ENCODE measurements at places on chromosomes 11 and 22.

DNA sequence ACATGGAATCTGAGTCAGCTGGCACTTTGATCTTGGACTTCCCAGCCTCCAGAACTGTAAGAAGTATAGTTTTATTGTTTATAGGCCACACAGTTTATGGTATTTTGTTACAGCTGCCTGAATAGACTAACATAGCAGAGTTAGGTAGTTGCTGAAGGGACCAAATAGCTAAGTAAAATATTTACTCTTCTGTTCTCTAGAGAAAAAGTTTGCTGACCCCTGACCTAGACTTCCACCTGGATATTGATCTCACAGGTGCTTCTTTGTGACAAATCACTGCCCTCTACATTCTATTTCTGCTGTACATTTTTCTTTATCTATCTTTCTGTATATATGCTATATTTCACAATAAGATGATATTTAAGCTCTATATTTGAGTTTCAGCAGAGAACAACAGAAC is 212.5 kb downstream of the CSNK2A3 start:
- no peaks in the 10 kb centered on the region for H3K4me1 ChIP-seq
- no peaks in the 10 kb centered on the region for H3K27me3 ChIP-seq
- H3K36me3 ChIP-seq: no peaks in the 10 kb centered on the region
- no peak for DNase-seq
- no peak overlapping the region for H3K4me3 ChIP-seq

DNA sequence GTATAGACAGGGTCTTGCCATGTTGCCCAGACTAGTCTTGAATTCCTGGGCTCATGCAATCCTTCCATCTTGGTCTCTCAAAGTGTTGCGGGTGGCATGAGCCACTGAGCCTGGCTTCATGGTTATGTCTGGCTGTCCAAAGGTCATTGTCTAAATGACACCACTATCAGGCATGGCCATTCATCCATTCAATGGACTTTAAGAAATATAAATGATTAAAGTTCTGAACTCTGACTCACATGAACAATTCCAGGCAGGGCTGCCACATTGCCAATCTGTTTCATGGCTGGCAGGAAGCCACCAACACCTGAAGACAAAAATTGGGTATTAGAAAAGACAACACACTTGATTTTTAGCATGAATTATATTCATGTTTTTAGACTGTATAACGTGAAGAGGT is 4.1 kb downstream of the RTCB start:
- peak overlapping the region; percentile 65 for H3K27ac ChIP-seq
- no peaks in the 10 kb centered on the region for H3K27me3 ChIP-seq
- H3K36me3 ChIP-seq: peaks cover 21% of the 10 kb centered on the region
- no peak for DNase-seq

- no peaks in the 10 kb centered on the region for H3K27me3 ChIP-seq
- H3K27ac ChIP-seq: no peak overlapping the region
- H3K4me1 ChIP-seq: peaks cover 7% of the 10 kb centered on the region
- H3K36me3 ChIP-seq: peaks cover 3% of the 10 kb centered on the region
Measured at GRCh38 chr11:113991170-113991569, 16.3 kb downstream of the HTR3A start.

DNA sequence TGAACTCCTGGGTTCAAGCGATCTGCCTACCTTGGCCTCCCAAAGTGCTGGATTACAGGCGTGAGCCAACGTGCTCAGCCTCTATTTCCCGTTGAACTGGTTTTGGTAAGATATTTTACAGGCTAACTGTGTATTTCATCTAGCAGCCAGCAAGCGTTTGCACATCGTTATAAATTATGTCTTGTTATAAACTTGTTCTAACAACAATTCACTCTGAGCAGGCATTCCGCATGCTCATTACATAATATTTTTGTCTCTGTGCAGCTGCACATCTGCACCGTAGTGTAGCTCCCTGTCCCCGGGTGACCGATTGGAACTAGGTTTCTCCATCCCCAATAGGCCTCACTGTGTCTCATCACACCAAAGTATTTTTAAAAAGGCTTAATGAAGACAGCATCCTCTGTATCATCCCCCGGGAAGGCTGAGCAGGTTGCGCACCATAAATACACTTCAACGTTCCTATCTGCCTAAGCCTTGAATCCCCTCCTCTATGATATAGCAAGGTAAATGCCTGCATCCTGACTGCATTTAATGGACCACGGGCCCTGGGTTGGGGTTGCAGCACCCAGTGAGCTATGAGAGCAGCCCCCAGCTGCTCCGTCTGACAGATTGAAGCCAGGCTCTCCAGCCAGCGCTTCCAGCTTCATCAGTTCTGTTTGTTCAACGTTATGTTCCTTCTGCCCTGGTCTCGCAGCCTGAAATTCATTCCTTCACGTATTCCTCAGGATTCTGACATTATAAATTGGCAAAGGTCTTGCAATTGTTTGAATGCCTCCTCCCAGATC is 47.7 kb downstream of the TST start:
- no peaks in the 10 kb centered on the region for H3K27me3 ChIP-seq
- no peaks in the 10 kb centered on the region for H3K4me1 ChIP-seq

DNA sequence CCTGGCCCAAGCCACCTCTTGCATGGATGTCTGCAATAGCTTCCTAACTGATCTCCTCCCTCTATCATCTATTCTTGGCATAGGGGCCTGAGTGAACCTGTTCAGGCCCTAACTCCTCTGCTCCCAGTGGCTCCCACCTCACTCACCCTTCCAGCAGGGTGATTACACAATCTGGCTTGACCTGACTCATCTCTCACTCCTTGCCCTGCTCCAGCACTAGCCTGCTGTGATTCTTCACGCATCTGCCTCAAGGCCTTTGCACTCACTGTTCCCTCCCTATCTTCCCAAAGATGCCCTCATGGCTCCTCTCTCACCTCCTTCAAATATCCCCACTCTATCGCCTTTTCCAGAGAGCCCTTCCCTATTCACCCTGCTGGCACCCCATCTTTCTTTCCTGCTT is 10.5 kb downstream of the SCN4B start:
- no peaks in the 10 kb centered on the region for H3K27me3 ChIP-seq
- peaks cover 6% of the 10 kb centered on the region for H3K4me1 ChIP-seq
- no peaks in the 10 kb centered on the region for H3K36me3 ChIP-seq

DNA sequence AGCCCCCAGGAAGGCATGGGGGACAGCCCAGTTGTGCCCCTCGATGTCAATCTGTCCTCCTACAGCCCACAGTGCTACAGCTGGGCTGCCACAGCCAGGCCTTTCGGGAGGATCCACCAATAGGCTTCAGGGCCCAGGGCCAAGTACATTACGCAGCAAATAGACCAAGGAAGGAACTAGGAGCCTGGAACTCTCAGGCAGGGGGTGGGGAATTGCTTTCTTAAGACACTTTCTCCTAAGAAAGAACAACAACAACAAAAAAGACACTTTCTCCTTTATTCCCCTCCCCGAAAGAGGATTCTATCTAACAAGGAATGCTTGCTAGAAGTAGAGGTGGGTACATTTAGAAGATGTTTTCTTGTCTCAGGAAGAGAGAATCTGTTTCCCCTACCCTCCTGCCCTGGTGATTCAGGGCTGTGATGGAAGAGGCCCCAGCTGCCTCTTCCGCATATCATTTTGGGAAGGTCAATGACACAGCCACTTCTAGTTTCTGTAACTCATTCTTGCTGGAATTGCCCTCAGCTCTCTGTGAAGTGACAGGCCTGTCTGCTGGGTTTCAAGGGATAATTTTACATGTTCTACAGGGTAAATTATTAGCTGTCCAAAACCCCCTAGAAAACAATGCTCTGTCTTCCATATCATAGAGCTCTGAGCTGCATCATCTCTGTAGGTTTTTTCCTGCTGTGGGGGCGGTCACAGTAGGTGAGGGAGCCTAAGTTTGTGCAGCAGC is 6.0 kb upstream of the MALAT1 start:
- peak; percentile 49 for DNase-seq
- peak overlapping the region; percentile 52 for H3K27ac ChIP-seq
- no peaks in the 10 kb centered on the region for H3K27me3 ChIP-seq
- no peaks in the 10 kb centered on the region for H3K36me3 ChIP-seq
- no peak overlapping the region for H3K4me3 ChIP-seq

GRCh38 chr11:59173080-59173963 is 1.4 kb downstream of the DTX4 start:
- H3K27ac ChIP-seq: no peak overlapping the region
- H3K36me3 ChIP-seq: peaks cover 3% of the 10 kb centered on the region
- H3K27me3 ChIP-seq: no peaks in the 10 kb centered on the region
- no peak for DNase-seq

DNA sequence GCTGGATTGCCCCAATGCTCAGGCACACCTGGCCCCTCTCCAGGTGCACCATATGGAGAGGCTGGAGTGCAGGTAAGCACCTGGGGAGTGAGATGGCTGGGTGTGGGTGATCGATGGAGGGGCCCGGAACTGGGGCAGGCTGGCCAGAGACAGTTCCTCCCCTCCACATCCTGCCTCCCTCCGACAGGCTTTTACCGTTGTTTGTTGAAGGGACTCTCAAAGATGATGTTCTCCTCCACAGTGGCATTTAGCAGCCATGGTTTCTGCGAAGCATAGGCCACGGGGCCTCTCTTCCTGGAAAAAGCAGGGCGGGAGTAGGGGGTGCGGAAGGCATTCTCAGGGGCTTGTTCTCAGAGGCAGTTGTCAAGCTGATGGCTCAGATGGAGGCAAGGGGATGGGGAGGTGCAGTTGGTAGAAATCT is 25.9 kb upstream of the KCNJ11 start:
- no peaks in the 10 kb centered on the region for H3K36me3 ChIP-seq
- H3K27ac ChIP-seq: no peak overlapping the region
- no peak for DNase-seq
